ENCODE measurements at places on chromosomes 3 and 15.

GRCh38 chr3:85576091-85576690 lies 617.4 kb downstream of the CADM2 start:
- DNase-seq, result no peak

- DNase-seq, result no peak
Measured at GRCh38 chr3:1404270-1404962, 311.6 kb downstream of the CNTN6 start.

DNA sequence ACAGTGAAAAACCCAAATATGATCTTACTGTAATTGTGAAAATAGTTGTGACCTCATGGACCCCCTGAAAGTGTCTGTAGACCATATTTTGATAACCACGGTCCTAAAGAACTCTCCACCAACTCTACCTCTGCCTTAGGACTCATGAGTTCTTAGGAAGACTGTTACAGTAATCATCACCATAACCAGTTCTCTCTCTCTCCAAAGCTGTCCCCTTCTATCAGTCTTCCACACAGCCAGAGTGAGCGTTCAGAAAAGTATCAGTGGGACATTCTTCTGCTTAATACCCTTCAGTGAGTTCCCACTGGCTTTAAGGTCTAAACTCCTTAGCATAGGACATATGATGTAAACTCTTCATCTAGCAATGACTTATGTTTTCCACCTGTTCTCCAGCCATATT lies 27.6 kb upstream of the ST6GAL1 start:
- no peak for DNase-seq

GRCh38 chr3:157204431-157204830 lies 44.5 kb upstream of the CCNL1 start:
- no peak for DNase-seq
